ENCODE measurements at places on chromosomes 13 and 19.

- no peaks in the 10 kb centered on the region for H3K4me1 ChIP-seq
- no peak overlapping the region for H3K27ac ChIP-seq
- no peak for DNase-seq
- H3K27me3 ChIP-seq = no peaks in the 10 kb centered on the region
- no peaks in the 10 kb centered on the region for H3K36me3 ChIP-seq
- H3K4me3 ChIP-seq = no peak overlapping the region
These were observed 265.1 kb upstream of the DACH1 start for GRCh38 chr13:72132075-72132474.

- no peaks in the 10 kb centered on the region for H3K4me1 ChIP-seq
- no peaks in the 10 kb centered on the region for H3K27me3 ChIP-seq
- DNase-seq = no peak
- H3K36me3 ChIP-seq = no peaks in the 10 kb centered on the region
- H3K27ac ChIP-seq = no peak overlapping the region
- H3K4me3 ChIP-seq = no peak overlapping the region
These were observed 29.6 kb downstream of the TNFSF11 start for GRCh38 chr13:42603571-42603970.

GRCh38 chr13:38680912-38681311 is 6.0 kb upstream of the FREM2 start:
- H3K4me3 ChIP-seq = no peak overlapping the region
- H3K27me3 ChIP-seq = no peaks in the 10 kb centered on the region
- H3K36me3 ChIP-seq = no peaks in the 10 kb centered on the region
- DNase-seq = no peak
- no peaks in the 10 kb centered on the region for H3K4me1 ChIP-seq
- no peak overlapping the region for H3K27ac ChIP-seq

- no peak for DNase-seq
- no peaks in the 10 kb centered on the region for H3K36me3 ChIP-seq
- no peaks in the 10 kb centered on the region for H3K27me3 ChIP-seq
These were observed 991.6 kb upstream of the SLC10A2 start for GRCh38 chr13:104057861-104058260.

- no peak for DNase-seq
- H3K27ac ChIP-seq = no peak overlapping the region
- H3K4me1 ChIP-seq = no peaks in the 10 kb centered on the region
- no peaks in the 10 kb centered on the region for H3K27me3 ChIP-seq
These were observed 1.0 kb downstream of the DCLK1 start for GRCh38 chr13:36130193-36130551.

- H3K27me3 ChIP-seq = no peaks in the 10 kb centered on the region
- no peak for DNase-seq
These were observed 1316.7 kb upstream of the SLC10A2 start for GRCh38 chr13:104382951-104383350.

- peak overlapping the region; percentile 88 for H3K27ac ChIP-seq
- H3K4me3 ChIP-seq = peak overlapping the region; percentile 70
- H3K4me1 ChIP-seq = peaks cover 57% of the 10 kb centered on the region
- peak; percentile 93 for DNase-seq
- no peaks in the 10 kb centered on the region for H3K27me3 ChIP-seq
These were observed 866 bp upstream of the ZSWIM4 start for GRCh38 chr19:13794398-13794756.

- H3K36me3 ChIP-seq = peaks cover 10% of the 10 kb centered on the region
- no peak for DNase-seq
- H3K27ac ChIP-seq = no peak overlapping the region
- no peak overlapping the region for H3K4me3 ChIP-seq
- no peaks in the 10 kb centered on the region for H3K27me3 ChIP-seq
- H3K4me1 ChIP-seq = peaks cover 3% of the 10 kb centered on the region
These were observed 95.7 kb downstream of the FNDC3A start for GRCh38 chr13:49071341-49071937.

DNA sequence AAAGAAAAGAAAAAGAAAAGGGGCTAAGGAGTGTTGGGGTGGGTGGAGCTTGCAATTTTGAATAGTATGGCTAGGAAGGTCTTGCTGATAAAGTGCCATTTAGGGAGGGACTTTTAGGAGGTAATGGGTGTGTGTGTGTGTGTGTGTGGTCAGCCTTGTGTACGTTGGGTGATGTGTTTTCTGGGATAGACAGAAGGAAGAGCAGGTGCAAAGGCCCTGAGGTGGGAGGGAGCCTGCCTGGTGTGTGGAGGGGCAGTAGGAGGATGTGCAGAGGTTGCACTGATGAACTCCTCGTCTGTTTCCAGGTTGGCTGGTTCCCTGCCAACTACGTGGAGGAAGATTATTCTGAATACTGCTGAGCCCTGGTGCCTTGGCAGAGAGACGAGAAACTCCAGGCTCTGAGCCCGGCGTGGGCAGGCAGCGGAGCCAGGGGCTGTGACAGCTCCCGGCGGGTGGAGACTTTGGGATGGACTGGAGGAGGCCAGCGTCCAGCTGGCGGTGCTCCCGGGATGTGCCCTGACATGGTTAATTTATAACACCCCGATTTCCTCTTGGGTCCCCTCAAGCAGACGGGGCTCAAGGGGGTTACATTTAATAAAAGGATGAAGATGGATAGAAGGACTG is 30.5 kb upstream of the ADGRE1 start:
- no peaks in the 10 kb centered on the region for H3K4me1 ChIP-seq
- no peak overlapping the region for H3K27ac ChIP-seq
- no peaks in the 10 kb centered on the region for H3K36me3 ChIP-seq

GRCh38 chr19:6744381-6745301 is 5.2 kb downstream of the TRIP10 start:
- H3K27me3 ChIP-seq = no peaks in the 10 kb centered on the region
- H3K36me3 ChIP-seq = peaks cover 57% of the 10 kb centered on the region
- peak overlapping the region; percentile 97 for H3K27ac ChIP-seq
- peaks cover 54% of the 10 kb centered on the region for H3K4me1 ChIP-seq

GRCh38 chr13:106028911-106029310 is 506.6 kb downstream of the EFNB2 start:
- DNase-seq = no peak
- H3K4me1 ChIP-seq = no peaks in the 10 kb centered on the region
- H3K4me3 ChIP-seq = no peak overlapping the region
- H3K36me3 ChIP-seq = no peaks in the 10 kb centered on the region
- no peaks in the 10 kb centered on the region for H3K27me3 ChIP-seq

GRCh38 chr13:28375250-28375930 is 119.5 kb downstream of the FLT1 start:
- no peak for DNase-seq
- no peaks in the 10 kb centered on the region for H3K4me1 ChIP-seq
- H3K27me3 ChIP-seq = no peaks in the 10 kb centered on the region
- H3K27ac ChIP-seq = no peak overlapping the region

DNA sequence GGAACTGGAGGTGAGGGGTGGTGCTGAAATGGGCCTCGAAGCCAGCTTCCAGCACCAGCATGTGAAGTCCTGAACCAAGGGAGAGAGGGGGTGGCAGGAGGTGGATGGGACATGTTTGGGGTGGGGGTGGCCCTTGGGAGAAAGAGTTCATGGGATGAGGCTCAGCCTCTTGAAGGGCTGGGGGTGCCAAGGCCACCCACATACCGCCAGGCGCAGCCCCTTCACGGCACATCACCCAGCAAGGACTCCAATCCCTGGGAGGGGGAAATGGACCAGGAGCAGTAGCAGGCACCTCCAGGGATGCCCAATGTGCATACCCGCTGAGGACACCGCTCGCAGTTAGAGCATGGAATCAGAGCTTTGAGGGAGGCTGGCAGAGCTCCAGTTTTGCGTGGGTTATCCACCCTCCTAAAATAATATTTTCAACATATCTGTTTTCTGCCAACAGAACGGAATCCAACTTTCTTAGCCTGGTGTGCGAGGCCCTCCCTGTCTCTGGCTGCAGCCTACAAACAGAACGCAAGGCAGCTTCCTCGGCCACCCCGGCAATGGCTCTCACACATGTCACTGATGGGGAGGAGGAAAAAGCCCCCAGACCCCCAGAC is 140.5 kb upstream of the VSTM2B start:
- H3K36me3 ChIP-seq = no peaks in the 10 kb centered on the region
- H3K4me3 ChIP-seq = no peak overlapping the region
- no peaks in the 10 kb centered on the region for H3K27me3 ChIP-seq
- no peaks in the 10 kb centered on the region for H3K4me1 ChIP-seq
- H3K27ac ChIP-seq = no peak overlapping the region

- no peaks in the 10 kb centered on the region for H3K4me1 ChIP-seq
- no peaks in the 10 kb centered on the region for H3K27me3 ChIP-seq
- H3K4me3 ChIP-seq = no peak overlapping the region
These were observed 182.1 kb downstream of the POSTN start for GRCh38 chr13:37416291-37417059.

GRCh38 chr19:3710265-3710812 is 2.2 kb downstream of the TJP3 start:
- DNase-seq = peak; percentile 77
- no peak overlapping the region for H3K27ac ChIP-seq
- H3K27me3 ChIP-seq = peaks cover 39% of the 10 kb centered on the region
- H3K4me1 ChIP-seq = no peaks in the 10 kb centered on the region
- no peak overlapping the region for H3K4me3 ChIP-seq

GRCh38 chr19:8575467-8575997 is 1.7 kb downstream of the MYO1F start:
- H3K27ac ChIP-seq = no peak overlapping the region
- H3K4me1 ChIP-seq = peaks cover 7% of the 10 kb centered on the region
- no peak for DNase-seq
- H3K36me3 ChIP-seq = no peaks in the 10 kb centered on the region
- H3K27me3 ChIP-seq = no peaks in the 10 kb centered on the region

GRCh38 chr19:1220477-1220930 is 14.9 kb downstream of the STK11 start:
- H3K4me3 ChIP-seq = no peak overlapping the region
- H3K27ac ChIP-seq = peak overlapping the region; percentile 94
- H3K4me1 ChIP-seq = peaks cover 51% of the 10 kb centered on the region
- H3K36me3 ChIP-seq = peaks cover 58% of the 10 kb centered on the region
- H3K27me3 ChIP-seq = no peaks in the 10 kb centered on the region

DNA sequence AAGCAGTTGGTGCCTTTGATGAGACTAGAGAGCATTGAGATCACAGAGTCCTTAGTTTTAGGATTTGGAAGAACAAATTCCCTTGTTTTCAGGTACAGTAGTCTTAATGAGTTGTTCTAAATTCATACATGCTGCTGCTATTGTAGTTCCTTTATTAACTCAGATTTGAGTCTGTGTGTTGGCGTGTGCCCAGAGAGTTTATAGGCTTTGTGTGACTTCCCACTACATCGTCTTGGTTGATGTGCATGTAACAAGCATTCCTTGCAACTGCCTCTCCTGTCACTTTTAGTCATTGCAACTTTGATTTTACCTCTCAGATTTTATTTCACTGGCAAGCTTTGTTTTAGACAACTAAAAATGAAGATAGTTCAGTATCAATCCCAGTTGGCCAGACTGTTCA is 135.5 kb downstream of the ZAR1L start:
- H3K4me3 ChIP-seq = no peak overlapping the region
- DNase-seq = no peak
- H3K4me1 ChIP-seq = no peaks in the 10 kb centered on the region
- peaks cover 38% of the 10 kb centered on the region for H3K36me3 ChIP-seq
- H3K27ac ChIP-seq = no peak overlapping the region

DNA sequence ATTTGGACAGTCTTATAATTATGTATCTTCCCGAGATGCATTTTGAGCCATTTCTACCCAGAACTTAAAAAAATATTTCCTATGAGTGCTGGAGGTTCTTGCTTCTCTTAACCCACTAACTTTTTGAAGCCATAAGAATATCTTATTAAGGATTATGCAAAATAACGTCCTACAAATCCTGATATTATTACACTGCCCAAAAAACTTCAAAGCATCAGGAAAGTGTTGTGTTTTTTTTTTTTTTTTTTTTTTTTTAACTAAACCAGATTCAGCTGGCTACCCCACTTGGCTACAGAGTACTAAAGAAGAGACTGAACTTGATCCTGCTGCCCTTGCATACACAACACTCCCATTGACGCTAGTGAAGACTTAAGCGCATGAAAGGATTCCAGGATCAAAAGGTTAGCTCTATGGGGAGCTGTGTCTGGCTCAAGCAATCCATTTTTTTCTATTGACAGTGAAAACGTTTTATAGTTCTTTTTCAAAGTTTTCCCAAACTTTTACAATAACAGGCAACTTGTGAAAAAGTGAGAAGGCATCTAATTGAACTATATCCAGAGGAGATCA is 141.4 kb downstream of the KCNRG start:
- no peaks in the 10 kb centered on the region for H3K36me3 ChIP-seq
- DNase-seq = no peak
- no peaks in the 10 kb centered on the region for H3K27me3 ChIP-seq
- H3K27ac ChIP-seq = no peak overlapping the region
- no peak overlapping the region for H3K4me3 ChIP-seq
- H3K4me1 ChIP-seq = no peaks in the 10 kb centered on the region

GRCh38 chr13:56923626-56924140 is 217.0 kb upstream of the PRR20A start:
- H3K27me3 ChIP-seq = no peaks in the 10 kb centered on the region
- DNase-seq = no peak
- H3K4me1 ChIP-seq = no peaks in the 10 kb centered on the region

DNA sequence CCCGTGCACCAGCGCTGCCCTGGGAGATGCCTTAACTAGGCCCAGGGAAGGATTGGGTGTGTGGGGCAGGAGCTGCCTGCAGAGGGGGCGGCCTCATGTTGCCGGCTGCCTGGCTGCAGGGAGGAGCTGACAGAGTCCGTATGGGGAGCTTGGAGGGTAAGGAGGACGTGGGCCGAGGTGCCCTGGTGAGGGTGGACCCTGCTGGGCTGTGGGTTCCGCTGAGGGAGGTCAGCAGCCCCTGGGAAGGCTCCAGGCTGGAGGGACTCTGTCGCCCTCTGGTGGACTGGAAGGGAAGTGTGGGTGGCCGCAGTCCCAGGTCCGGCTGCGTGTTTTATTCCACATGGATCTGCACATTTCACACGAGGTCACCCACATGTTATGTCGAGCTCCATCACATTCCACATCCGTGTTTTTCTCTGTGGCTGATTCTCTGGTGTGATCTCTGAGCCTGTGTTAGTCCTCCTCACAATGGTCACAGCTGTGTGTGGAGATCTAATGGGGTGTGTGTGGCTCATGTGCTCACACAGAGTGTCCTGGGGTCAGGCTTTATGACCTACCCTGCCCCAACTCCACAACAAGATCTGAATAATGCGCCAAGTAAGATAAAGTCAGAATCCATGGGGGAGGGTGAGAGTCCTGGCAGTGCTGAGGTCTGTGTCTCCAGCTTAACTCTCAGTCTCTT is 1.8 kb upstream of the CEACAM8 start:
- H3K27me3 ChIP-seq = no peaks in the 10 kb centered on the region
- no peaks in the 10 kb centered on the region for H3K36me3 ChIP-seq
- H3K4me3 ChIP-seq = no peak overlapping the region
- no peak overlapping the region for H3K27ac ChIP-seq
- H3K4me1 ChIP-seq = no peaks in the 10 kb centered on the region

- H3K36me3 ChIP-seq = peaks cover 3% of the 10 kb centered on the region
- no peak for DNase-seq
- peak overlapping the region; percentile 26 for H3K4me3 ChIP-seq
- no peaks in the 10 kb centered on the region for H3K27me3 ChIP-seq
- H3K4me1 ChIP-seq = no peaks in the 10 kb centered on the region
- no peak overlapping the region for H3K27ac ChIP-seq
These were observed 97.2 kb downstream of the SUCLA2 start for GRCh38 chr13:47903836-47904235.

Measured in tibial artery (tissue), 4 donors.